ENCODE measurements at places on chromosomes 13 and 19.

DNA sequence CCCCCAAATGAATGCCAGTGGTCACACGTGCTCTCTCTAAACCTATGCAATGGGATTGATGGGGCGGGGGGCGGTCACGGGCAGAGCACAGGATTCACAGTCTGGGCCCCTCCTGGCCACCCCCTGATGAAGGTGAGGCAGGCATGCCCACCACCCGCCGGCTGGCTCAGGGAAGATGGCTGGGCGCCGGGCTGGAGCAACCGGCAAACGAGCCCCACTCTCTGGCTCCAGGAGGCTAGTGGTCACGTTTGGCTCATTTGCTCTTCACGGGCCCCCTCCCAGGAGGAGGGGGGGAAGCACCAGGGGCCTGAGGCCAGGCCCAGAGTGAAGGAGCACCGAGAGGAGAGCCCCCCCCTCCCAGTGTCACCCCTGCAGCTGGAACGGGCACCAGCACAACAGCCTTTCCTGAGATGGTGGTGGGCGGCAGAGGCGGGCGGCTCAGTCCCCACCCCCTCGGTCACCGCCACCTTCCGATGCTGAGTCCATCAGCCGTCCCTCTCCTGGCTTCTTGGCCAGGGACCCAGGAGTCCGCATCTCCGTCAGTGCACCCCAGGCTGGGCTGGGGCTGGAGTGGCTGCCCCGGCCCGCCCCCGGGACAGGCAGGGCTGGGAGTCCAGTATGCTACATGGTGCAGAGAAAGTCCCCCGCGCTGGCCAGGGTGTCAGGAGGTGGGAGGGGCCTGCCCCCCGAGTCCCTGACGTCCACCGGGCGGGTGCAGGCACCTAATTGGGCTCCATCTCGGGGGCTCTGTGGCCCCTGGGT lies 9.7 kb downstream of the BBC3 start:
- DNase-seq = no peak

- DNase-seq = no peak
Measured at GRCh38 chr19:42152910-42153671, 20.8 kb upstream of the POU2F2 start.

- no peak for DNase-seq
Measured at GRCh38 chr13:48583859-48584311, 51.0 kb upstream of the RCBTB2 start.

GRCh38 chr13:73741111-73741510 lies 393.1 kb downstream of the KLF12 start:
- DNase-seq = peak; percentile 28

DNA sequence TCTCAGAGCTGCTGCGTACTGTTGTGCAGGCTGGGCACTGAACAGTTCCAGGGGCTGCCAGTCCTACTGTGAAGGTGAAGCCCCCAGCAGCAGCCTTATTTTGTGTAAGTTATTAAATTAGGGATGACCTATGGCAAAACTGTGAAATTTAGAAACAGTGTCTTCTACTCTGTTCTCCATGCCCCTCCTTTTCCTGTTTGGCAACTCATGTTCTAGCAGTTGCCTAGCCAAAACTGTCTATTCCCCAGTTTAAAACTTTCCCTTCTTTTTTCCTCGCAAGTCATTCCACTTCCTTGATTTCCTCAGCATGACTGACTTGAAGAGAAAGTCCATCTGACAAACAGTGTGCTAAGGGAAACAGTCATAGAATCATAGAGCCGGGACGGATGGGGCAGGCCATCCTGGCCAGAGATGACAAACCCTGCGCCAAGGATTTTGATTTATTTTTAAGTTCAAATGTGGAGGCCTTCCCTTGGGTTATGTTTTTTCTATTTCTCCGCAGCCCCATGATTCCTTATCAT lies 78.1 kb upstream of the OLFM4 start:
- DNase-seq = no peak

- DNase-seq = no peak
Measured at GRCh38 chr13:84528408-84529070, 646.3 kb upstream of the SLITRK1 start.

DNA sequence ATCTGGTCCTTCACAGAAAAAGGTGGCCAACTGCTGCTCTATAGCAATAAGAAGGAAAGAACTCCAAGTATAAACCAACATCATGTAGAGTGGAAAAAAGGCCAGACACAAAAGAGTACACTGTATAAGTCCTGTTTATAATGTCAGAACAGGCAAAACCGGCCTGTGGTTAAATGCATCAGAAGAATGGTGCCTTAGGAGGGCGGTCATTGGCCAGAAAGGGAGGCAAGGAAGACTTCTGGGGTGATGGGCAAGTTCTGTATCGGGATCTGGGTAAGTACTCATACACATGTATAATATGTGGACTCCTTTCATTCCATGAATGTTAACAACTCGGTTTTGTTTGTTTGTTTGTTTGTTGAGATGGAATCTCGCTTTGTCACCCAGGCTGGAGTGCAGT lies 4.1 kb downstream of the ETHE1 start:
- DNase-seq = no peak

GRCh38 chr19:51219307-51219706 lies 5.6 kb upstream of the CD33 start:
- no peak for DNase-seq

DNA sequence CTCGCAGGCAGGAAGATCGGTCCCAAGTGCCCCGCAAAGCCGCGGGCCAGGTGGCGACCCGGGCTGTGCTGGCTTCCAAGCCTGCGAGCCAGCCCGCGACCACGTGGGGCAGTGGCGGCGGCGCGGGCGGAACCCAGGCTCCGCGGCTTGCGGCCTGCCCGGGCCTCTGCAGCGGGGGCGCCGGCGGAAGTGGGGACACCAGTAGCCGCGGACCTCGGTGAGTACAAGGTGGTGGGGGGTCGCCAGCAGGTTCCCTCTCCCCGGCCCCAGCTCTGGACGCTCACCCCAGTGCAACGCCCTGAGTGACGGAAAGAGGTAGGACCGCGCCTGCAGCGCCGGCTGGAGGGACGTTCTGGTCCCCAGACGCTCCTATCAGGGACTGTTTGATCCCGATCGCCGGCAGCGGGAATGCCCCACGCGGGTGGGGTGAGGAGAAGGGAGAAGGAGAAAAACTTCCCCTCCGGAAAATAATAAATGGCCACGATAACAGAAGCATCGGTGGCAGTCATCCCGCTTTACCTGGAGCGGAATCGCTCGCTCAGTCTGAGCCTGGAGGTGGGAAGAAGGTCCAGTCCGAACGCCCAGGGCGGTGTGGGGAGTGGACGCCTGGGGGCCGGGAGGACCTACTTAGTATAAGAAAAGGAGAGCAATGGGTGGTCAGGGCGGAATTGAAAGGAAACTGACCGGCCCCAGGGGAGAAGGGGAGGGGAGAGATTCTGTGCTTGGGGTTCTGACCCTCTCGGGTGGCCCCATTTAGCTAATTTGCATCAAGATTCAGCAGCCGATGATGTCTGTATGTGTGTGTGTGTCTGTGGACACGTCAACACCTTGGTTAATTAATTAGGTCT lies at the start of gene GEMIN7:
Gene GEMIN7 (plus strand): TSS at position 198 of the 848 bp plus-strand sequence. CDS start 10,855 bp downstream, outside the sequence.
- peak; percentile 86 for DNase-seq

DNA sequence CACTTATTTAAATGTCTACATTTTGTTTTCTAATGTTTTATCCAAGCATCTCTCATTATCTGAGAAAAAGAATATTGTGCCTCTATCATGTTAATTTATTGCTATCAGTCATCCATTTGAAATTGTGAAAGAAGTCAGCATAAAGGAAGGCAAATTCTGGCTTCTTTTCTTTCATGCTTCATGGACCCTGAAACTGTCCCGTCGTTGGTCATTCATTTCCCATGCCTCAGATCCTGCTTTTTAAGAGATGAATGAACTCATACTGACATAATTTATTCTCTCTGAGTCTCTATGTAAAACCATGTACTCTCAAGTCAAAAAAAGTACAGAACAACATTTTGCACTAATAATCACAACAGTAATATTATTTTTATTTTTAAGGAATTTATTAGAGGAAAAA lies 2512.0 kb downstream of the PCDH9 start:
- no peak for DNase-seq

DNA sequence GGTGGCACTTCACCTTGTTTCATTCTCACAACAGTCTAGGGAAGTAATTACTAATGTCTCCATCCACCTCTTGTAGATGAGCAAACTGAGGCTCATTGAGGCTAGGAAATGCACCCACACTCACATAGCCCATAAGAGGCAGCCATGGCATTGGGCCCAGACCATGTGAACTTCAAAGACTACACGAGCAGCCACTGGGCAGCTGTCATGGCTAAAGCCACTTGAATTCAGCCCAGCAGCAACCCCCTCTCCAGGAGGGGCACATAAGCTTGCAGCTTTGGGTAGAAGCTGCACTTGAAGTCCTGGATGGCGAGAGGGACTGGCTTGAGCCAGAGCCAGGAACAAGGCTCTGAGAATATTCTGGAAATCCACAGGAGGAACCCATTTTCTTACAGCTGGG lies 13.4 kb downstream of the ALOX5AP start:
- DNase-seq = no peak

- DNase-seq = no peak
Measured at GRCh38 chr19:54271106-54271505, 9.8 kb downstream of the LILRB2 start.

- DNase-seq = no peak
Measured at GRCh38 chr13:61358599-61358998, 57.0 kb downstream of the PCDH20 start.

DNA sequence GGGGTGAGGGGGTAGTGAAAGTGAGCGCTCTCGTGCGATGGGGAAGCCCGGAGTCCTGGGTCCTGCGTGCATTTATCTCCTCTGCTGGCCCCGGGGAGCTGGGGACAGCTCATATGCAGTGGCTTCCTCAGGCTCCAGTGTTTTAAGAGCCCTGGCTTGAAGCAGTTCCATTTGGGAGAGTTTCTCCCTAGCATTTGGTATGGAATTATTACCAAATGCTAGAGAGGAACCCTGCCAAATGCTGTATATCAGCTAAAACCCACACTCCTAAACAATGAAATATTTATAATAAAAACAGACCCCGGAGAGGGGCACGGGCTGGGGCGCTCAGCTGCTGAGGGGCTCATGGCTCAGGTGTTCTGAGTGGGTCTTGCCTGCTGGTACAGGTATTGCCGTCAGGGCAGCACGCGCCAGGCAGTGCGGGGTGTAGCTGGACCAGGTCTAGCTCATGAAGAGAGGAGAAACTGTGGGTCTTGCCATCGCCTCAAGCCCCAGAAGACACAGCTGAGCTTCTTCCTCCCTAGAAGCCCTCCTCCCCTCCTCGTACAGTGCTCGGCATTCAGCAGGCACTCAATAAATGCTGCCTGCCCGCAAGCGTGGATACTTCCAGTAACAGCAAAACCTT lies 163.6 kb upstream of the ZNF536 start:
- no peak for DNase-seq

GRCh38 chr13:114200399-114200911 lies 21.4 kb downstream of the CFAP97D2 start:
- DNase-seq = no peak

DNA sequence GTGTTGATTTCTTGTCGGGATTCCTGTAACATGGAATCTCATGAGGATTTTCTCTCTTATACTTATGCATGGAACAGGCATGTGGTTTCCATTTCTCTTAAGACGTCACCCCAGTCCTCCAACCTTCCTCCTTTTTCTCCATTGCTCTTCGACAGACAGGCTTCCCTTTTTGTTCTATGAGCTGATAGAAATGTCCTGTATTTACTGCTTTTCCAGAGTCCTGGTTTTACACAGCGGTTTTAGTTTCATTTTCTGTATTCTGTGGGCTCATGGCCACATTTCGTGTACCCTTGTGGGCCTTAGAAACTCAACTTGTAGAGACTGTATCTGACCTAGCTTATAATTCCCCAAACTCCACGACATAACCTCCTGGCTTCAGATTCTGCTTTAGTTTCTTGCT lies 113.1 kb downstream of the PAN3 start:
- DNase-seq = no peak

- no peak for DNase-seq
Measured at GRCh38 chr13:44096901-44097300, 217.2 kb downstream of the LACC1 start.

DNA sequence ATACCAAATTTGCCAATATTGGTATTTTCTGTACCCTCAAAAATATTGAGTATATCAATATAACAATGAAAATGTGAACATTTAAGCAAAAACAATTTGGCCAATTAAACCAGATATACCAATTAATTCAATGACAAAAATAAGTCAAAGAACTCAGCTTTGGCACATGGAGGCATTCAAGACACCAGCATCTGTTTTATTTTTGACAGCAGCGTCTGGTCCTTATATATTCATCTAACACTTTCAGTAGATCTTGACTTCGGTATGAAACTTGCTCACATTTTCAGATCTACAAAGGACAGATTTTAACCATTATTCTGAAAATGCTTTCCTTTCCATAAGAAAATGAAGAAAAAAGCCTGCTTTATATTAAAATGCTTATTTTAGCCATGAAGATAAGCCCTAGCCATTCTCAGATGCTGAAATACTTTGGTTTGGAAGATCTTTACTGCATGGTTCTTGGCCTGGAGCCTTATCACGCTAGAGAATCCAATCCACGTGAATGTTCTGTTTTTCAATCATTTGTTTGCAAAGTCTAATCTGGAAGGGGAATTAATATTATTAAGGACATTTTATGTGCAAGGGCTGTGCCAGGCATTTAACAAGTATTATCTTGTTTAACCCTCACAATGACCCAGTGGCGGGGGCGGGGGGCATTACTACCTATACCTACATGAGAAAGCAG lies 132.2 kb downstream of the DLEU7 start:
- DNase-seq = no peak

- DNase-seq = peak; percentile 97
Measured at GRCh38 chr19:44741841-44742329, 6.6 kb upstream of the BCL3 start.

GRCh38 chr13:62209529-62209928 lies 793.9 kb upstream of the PCDH20 start:
- DNase-seq = no peak

GRCh38 chr19:17473041-17473440 lies 2.7 kb downstream of the SLC27A1 start:
- DNase-seq = peak; percentile 47

DNA sequence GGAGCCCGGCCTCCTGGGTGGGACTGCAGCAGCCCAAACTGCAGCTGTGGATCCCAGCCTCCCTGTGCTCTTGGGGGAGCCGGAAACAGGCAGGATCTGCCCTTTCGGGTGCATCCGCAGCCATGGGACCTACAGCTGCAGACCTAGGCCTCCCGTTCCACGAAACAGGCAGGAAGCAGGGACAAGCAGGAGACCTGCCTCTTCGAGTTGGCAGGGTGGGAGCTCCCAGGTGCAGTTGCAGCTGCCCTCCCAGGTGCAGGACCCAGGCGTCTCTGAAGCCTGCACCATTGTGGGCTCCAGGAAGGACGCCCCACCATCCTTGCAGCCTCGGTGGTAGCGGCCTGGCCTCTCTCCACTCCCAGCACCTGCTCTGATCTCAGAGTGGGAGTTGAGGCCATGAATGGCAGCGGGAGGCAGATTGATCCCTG lies 189.0 kb upstream of the KLHL1 start:
- no peak for DNase-seq

GRCh38 chr19:2223959-2224358 lies 12.2 kb downstream of the PLEKHJ1 start:
- no peak for DNase-seq
